NCI-H774 (cell line): ENCODE measurements at places on chromosomes 4 and X.
A peak's percentile ranks its signal among the peaks of the same experiment; 100 is the strongest.

- no peak for DNase-seq
These were observed 2.9 kb downstream of the KIF4A start for GRCh38 chrX:70292788-70293187.

DNA sequence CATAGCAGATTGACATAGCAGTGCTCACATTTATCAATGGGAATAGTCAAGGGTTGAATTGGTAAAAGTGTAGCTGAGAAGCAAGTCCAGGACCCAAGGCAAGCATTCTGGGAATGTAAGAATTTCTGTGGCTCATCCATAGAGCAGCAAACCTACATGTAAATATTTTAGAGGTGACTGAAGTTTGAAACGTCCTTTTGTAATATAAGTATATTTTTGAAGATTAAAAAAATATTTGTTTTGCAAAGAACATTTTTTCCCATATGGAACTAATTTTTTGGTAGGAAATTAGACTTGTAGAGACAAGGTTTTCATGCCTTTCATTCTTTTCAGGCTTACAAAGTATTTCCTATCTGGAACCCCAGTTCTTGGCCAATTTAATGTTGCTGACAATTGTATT is 104.0 kb downstream of the TEX13A start:
- no peak for DNase-seq

GRCh38 chr4:147340111-147340510 is 140.8 kb upstream of the EDNRA start:
- no peak for DNase-seq

DNA sequence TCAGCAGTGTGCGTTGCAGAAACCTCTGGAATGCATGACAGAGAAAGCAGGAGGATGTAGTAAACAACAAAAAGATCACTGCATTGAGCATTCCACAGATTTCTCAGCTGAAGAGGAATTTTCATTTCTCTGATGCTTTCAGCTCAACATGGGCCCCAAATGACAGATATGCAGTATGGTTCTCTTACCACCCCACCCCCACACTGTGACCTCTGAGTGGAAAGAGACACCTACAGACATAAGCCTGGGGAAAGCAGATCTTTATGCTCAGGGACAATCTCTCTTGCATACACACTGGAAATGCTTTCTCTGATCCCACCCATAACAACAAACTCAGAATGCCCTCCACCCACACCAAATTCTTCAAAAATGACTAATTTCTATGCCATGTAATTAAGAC is 983.7 kb upstream of the LCORL start:
- DNase-seq, result no peak

DNA sequence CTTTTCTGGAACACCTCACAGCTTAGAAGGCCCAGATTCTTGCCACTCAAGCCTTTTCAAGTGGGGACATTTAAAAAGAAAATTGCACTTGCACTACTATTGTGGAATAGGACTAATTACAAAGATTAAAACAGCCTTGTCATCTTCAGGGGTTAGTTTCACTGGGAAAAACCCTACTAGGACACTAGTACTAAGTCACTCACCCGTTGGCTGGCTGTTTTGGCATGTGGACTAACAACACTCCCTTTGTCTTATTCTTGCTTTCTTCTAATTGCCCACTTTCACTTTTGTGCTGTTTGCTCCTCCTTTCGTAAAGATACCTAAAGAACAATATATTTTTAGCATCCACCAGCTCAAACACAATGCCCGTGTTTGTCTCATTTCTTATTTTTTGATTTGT is 200.9 kb upstream of the MID1 start:
- no peak for DNase-seq

DNA sequence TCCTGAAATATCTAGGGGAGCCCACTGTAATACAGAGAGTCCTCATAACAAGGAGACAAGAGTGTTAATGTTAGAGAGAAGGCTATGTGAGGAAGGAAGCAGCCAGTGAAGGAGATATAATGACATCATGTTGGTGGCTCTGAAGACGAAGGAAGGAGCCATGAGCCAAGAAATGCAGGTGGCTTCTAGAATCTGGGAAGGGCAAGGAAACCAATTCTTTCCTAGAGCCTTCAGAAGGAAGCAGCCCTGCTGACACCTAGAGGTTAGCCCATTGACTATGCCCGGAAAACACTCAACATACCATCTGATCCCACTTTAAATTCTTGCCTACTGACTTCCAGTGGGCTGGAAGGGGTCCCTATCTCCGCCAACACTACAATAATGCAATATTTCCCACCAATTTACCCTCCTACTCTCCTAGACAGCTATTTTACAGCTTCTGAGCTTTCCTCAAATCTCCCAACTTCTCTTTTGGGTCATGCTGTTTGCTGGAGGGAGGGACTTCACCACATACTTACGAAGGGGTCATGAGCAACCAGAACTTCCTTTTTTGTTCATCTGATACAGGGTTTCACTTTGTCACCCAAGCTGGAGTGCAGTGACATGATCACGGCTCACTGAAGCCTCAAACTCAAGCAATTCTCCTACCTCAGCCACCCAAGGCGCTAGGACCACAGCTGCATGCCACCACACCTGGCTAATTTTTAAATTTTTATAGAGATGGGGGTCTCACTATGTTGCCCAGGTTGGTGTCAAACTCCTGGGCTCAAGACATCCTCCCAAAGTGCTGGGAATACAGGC is 25.2 kb upstream of the G3BP2 start:
- no peak for DNase-seq

DNA sequence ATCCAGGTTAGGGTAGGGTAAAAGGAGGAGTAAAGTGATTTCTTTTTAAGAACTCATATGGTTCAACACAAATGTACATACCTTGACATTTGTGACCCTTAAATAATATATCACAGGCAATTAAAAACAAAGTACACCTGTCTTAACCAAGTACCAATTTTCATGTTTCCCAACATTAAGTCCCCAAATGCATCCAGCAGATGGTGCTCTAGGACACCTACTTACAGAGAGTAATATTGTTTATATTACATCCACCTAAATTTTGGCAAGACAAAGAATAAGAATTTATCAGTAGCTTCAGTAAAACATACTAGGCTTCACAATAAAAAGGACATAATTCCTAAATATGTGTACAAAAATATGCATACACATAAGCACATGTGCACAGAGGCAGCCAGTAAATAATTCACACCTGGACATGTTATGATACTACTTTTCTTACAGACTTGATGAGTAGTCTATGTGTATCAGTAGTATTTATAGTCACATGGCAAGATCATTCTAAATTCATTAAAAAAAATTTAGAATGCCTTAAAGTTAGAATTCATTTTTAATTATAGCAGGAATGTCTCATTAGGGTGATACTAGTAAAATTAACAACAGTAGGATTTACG is 219.7 kb downstream of the DCLK2 start:
- no peak for DNase-seq

- no peak for DNase-seq
These were observed 283.8 kb downstream of the TRIML1 start for GRCh38 chr4:188423039-188423438.

DNA sequence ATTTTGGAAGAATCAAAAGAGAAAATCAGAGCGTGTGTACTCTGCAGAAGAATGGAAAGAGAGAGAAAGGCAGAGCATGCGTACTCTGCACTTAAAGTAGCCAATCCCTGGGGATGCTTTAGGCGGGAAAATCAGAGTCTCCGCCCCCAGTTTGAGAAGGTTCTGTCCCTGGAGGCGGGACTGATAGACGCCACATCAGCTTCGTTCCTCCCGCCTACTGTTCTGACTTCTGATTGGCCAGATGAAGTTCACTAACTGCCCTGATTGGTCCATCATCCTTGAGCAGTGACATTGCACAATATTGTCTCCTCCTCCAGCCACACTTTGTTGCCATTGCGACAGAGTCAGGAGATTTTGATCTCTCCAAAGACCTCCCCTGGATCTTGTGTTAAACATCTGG is 23.8 kb downstream of the SSX1 start:
- DNase-seq, result peak; percentile 38

DNA sequence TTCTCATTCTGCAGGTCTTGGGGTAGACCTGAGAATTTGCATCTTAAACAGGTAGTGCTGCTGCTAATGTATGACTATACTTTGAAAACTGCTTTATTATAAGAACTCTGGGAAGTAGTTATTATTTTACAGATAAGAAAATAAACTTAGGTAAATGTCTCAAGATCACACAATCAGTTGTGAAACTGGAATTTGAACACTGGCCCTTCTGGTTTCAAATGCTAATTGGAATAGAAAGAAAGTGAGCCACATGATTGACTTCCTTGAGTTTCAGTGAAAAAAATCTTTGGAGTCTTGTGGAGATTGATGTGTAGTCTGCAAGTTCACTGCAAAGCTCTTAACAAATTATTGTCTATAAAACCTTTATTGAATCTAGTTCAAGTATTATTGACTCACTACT is 44.5 kb downstream of the FTHL17 start:
- no peak for DNase-seq

GRCh38 chr4:4887426-4887825 is 28.0 kb downstream of the MSX1 start:
- no peak for DNase-seq

DNA sequence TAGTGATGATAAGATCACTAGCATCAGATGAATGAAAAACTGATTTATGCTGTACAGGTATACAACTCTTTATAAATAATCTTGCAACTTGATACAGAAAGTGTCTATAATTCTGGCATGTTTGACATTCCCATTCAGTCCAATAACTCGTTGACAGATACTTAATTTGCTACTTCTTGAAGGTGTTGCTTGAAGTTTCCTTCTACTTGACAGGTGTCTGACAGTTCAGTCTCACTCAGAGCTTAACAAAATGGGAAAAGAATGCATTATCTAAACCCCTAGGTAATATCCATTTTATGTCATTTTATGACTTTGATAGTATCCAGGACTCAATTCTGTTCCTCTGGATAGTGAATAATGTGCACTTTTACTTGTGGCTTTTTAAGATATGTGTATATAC is 508.9 kb downstream of the GRID2 start:
- DNase-seq, result no peak

- DNase-seq, result no peak
These were observed 266.7 kb downstream of the INPP4B start for GRCh38 chr4:142579443-142579842.

GRCh38 chr4:124934916-124935315 is 222.4 kb upstream of the ANKRD50 start:
- DNase-seq, result no peak

- DNase-seq, result no peak
These were observed 16.1 kb downstream of the RNF4 start for GRCh38 chr4:2484993-2485392.

GRCh38 chr4:154475820-154476219 is 15.8 kb downstream of the DCHS2 start:
- no peak for DNase-seq

- DNase-seq, result no peak
These were observed 156.1 kb upstream of the LNX1 start for GRCh38 chr4:53747401-53747800.

DNA sequence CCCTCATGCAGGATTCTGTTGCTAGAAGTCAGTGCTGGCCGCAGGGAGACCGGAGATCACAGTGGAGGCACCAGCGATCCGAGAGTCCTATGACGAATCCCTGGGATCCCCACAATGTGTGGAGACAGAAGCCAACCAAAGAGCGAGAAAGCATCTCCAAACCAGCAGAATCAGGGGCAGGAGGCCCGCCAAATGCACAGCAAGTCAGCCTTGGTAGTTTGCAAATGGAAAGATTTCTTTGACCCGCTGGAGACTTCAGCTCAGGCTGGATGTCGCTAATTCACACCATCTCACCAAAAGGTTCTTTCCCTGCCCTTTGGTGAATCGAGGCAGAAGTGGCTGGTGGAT is 505 bp upstream of the PKD2 start:
- no peak for DNase-seq

GRCh38 chr4:125280892-125281403 is 33.8 kb upstream of the FAT4 start:
- DNase-seq, result no peak

DNA sequence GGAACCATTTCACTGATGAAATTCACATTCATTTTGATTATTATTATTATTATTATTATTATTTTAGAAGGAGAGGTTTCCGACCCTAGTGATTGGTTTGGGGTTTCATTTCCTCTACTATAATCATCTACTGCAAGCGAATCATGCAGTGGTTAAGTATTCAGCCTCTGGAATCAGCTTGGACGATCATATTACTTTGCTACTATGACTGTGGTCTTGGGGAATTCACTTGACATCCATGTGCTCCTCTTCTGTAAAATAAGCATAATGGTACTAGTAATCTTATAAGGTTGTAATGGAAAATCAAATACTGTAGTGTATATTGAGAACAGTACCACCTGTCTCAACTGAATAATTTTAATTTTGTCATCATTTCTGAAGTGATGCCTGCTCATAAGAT is 132.1 kb upstream of the SLC4A4 start:
- no peak for DNase-seq

DNA sequence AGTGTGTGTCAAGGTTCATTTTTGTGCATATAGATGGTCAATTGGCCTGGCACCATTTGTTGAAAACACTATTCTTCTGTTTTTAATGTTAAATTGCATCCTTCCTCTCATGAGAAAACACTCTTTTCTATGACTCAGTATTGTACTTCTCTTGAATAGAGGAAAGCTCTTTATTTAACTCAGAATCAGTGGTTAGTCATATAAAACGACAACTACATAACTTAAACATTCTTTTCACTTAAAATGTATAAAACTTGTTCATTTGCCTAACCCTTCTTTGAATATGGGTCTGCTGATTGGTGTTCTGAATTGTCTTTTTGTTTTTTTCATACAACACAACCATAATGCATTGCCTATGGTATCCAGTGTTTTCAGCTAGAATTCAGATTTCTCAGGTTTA is 17.2 kb upstream of the MRPL1 start:
- no peak for DNase-seq

GRCh38 chrX:262381-262909 is 18.7 kb upstream of the PLCXD1 start:
- no peak for DNase-seq

GRCh38 chrX:132463411-132463810 is 25.4 kb downstream of the MBNL3 start:
- DNase-seq, result no peak

DNA sequence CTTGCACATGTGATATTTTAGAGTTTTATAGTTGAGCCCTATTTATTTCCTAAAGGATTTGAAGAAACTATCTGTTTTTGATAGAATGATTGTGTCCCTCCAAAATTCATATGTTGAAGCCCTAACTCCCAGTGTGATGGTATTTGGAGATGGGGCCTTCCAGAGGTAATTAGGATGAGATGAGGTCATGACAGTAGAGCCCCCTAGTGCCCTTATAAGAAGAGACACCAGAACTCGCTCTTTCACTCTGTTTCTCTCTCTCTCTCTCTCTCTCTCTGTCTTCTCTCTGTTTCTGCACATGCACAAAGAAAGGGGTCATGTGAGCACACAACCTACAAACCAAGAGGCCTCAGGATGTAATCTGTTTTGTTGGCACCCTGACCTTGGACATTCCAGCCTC is 921.9 kb upstream of the DIAPH2 start:
- DNase-seq, result no peak

DNA sequence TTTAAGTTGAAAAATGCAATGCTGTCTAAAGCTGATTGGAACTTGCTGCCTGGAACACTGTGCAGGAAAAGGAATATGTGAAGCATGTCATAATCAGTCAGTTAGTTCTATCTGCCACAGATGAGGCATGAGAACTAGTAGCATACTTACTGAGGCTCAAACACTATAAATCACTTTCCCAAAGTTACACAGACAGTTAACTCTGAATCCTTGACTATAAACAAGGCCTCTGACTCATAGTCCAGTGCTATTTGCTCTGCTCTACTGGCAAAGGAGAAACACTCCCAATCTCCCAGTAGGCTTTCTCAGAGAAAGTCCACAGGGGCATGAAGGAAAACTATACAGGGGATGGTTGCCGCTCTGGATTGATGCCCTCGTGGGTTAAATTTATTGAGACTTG is 2078.4 kb upstream of the TENM3 start:
- DNase-seq, result no peak
